ENCODE measurements at places on chromosomes 4 and X.

DNA sequence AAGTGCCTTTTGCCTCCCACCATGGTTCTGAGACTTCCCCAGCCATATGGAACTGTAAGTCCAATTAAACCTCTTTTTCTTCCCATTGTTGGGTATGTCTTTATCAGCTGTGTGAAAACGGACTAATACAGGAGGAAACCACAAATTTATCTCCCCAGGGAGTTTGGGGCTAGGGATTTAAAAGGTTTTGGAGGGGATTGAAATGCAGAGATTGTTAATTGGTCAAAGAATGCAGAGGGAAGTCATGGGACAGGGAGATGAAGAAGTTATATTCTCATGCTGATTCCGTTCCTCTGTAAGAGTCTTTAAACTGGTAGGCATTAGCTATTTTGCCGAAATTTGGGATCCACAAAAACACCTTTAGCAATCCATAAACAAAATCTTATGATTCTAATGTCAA is 57.9 kb downstream of the TKTL2 start:
- no peak for DNase-seq

- DNase-seq: no peak
Observed at GRCh38 chrX:151725338-151725614, 9.3 kb upstream of the CNGA2 start.

DNA sequence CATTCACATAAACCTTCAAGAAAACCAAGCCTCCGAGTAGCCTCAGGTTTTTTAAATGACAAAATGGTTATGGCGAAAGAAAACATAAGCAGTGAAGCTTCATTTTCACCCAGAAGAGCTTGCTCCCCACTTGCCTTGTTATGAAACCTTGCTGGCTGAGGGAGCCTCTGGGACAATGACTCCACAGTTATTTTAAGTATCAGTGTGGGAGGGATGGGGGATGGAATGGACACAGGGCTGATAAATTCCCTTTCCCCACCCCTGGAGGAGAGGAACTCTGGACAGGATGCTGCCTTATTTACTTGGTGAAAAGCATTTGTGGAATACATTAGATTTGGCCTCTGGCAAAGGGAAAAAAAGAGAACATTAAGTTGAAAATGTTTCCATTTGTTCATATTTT is 220.7 kb upstream of the CNKSR2 start:
- DNase-seq: no peak

- DNase-seq: no peak
Observed at GRCh38 chr4:83947125-83947829, 411.4 kb downstream of the GPAT3 start.

- no peak for DNase-seq
Observed at GRCh38 chr4:172843192-172843591, 325.4 kb upstream of the GALNT7 start.

- no peak for DNase-seq
Observed at GRCh38 chr4:16083241-16084191, at the start of gene PROM1. Gene PROM1, minus strand, starts transcription at chr4:16084023. Its CDS starts 8,117 bp downstream, at chr4:16075906.

Measured in stimulated activated CD4-positive, alpha-beta T cell treated with anti-CD3 and anti-CD28 coated beads, Interleukin-15, amount 100 ng/mL, for 1 hour (primary cell).